Foreskin fibroblast (primary cell): ENCODE measurements at places on chromosomes 1 and 21.
A peak's percentile ranks its signal among the peaks of the same experiment; 100 is the strongest.

- DNase-seq, result peak; percentile 60
These were observed 21.9 kb upstream of the XPR1 start for GRCh38 chr1:180609643-180610555.

DNA sequence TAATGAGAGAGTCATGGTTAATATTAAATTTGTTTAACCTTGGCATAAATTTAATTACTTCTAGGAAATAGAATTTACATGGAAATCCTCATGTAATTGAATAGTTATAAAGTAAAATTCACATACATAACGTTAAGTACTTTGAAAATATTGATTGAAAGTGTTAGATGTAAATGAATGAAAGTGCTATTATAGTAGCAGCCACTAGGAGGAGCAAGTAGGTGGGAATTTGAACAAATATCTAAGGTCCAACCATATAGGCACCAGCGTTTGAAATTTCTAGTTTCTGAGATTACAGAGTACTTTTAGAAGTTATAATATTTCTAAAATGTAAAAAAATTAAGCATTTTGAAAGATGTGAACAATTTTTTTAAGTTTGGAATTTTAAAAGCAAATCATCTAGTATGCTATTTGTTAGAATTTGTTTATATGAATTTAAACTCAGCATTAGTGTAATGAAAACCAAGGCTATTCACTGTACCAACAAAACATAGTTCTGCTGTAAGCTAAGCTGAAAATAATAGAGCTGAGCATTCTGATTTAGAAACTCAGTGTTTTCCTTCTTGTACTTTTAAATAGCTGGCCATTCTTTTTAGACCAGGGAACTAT is 3.3 kb downstream of the B3GALT2 start:
- peak; percentile 79 for DNase-seq

GRCh38 chr1:112074711-112075110 is 85.2 kb upstream of the KCND3 start:
- no peak for DNase-seq

GRCh38 chr1:156063997-156064285 is 3.0 kb downstream of the RAB25 start:
- no peak for DNase-seq

GRCh38 chr1:202250982-202251381 is 57.4 kb downstream of the LGR6 start:
- DNase-seq, result no peak

DNA sequence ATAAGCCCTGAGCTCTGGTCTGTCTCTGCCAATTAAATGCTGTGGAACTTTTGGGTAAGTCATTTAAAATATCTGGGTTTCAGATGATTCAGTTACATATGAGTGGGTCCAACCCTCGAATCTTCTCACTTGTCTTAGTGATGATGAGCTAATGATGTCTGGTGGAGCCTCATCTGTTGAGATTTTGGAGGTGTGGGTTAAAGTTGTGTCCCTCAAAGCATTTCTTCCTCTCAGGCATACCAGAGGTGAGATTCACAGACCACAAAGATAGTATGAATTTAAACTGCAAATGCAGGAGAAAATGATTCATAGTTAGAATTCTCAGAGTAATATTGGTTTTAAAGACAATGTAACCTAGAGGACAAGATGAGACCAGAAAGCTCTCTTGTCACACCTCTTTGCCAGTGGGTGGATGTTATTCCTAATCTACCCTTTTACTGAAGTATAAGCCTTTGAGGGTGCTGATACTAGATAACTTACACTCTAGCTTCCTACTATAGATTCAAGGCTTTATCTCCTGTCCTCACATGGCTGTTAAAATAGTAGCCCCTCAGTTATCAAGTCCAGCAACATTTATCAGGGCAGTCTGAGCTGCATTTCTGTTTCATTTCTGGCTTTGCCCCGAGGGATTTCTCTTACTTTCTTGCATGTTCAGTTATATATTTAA is 90.7 kb downstream of the MT1HL1 start:
- DNase-seq, result peak; percentile 12

- DNase-seq, result peak; percentile 37
These were observed 657 bp upstream of the HDAC1 start for GRCh38 chr1:32291145-32291707.

- no peak for DNase-seq
These were observed 37.7 kb upstream of the PTBP2 start for GRCh38 chr1:96683931-96684330.

DNA sequence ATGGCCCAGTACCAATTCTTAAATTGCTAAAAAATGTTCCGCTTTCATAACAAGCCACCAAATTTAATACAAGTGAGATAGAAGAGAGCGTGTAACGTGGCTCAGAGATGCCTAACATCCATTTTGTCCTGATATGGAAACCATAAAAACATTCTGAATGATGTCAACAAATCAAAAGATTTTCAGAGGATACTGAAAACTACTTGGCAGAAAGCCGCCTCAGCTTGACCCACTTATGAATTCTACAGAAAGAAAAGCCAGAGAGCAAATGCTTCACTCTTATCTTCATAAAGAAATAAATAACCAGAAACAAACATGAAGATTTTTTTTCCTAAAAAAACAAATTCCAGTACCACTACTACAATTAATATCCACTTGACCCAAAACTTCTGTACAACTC is 41.2 kb downstream of the OMA1 start:
- DNase-seq, result no peak

DNA sequence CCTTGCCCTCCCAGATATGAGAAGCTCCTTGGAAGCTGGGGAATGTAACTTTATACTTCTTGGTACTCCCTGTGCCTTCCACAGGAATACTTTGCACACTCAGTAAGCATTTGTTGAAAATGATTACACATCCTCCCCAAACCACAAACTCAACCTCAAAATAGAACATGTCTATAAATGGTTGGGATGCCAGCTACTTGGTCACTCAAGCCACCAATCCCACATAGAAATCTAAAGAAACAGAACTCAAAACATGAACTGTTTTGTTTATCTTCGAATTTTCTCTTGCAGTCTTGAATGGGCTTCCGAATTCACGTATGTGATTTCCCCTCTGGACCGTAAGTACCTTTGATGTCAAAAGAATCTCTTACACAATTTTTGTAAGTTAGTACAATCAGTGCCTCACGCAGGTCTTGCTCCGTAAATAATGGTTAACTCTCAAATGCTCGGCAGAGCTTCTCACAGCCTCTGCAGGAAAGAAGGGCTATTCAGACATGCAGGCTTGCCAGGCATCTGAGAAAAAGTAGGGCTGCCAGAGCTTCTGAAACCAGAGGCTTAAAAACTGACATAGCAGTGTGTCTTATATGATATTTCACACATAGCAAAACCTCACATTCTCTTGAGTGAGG is 26.9 kb downstream of the SORT1 start:
- peak; percentile 90 for DNase-seq

DNA sequence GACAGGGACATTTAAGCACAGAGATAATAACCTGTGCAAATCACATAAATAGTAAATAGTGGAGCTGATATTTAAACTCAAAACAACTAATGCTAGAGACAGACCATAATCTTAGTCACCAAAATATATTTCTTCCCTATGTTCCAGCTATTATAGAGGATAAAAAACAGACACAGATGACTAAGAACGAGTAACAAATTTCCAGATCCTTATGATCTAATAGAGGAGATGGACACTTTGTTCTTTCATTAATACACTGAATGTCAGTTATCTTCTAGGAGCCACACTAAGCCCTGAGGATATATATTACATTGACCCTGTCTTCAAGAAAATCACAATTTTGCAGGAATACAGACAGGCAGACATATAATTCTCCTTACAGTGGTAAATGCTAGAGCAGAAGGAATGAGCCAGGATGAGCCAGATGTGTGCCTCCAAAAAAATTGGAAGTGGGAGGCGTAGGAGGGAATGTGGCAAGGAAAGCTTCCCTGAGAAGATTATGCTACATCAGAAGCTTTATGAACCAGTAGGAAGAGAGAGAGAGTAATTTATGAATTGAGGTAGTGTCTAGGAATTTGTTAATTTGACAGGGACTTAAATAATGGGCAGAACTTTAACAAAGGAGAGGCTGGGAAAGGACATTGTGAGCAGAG is 395.4 kb upstream of the BEND5 start:
- no peak for DNase-seq

DNA sequence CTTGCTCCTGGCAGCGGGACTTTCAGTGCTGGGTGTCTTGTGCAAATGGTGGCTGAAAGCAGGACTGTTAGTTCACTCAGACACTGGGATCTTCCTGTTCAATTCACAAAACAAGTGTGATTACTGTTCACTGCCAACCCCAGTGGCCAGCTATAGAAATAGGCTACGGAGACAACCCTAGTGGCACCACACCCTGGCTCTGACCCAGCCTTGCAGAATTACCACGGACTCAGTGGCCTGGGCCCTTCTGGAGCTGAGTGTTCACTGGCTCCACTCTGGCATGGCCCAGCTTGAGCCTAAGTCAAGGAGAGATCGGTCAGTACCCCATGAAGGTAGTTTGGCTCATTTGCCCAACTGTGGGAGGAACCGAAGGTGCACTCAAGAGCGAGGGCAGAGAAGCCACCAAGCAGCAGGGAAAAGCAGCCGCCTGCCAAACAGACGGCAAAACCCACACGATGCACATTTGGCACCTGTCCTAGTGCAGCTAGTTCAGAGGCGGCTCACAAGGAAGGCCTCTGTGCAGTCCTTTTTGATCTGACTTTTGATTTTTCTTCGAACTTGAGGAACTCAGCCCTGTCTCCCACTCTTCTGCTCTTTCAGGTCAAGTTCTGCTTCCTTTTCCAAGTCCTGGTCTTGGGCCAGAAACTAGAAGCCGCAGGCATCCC is 5.9 kb downstream of the KIAA2013 start:
- no peak for DNase-seq

- DNase-seq, result no peak
These were observed 341.8 kb downstream of the NPHP4 start for GRCh38 chr1:5650283-5651026.

- no peak for DNase-seq
These were observed 622.6 kb downstream of the ADGRL2 start for GRCh38 chr1:82423174-82423815.

- DNase-seq, result no peak
These were observed 167.2 kb downstream of the ADGRL2 start for GRCh38 chr1:81967951-81968350.

GRCh38 chr1:71651214-71651613 is 570.4 kb upstream of the ZRANB2 start:
- DNase-seq, result peak; percentile 38

- DNase-seq, result no peak
These were observed 33.8 kb downstream of the SIM2 start for GRCh38 chr21:36732761-36733160.

DNA sequence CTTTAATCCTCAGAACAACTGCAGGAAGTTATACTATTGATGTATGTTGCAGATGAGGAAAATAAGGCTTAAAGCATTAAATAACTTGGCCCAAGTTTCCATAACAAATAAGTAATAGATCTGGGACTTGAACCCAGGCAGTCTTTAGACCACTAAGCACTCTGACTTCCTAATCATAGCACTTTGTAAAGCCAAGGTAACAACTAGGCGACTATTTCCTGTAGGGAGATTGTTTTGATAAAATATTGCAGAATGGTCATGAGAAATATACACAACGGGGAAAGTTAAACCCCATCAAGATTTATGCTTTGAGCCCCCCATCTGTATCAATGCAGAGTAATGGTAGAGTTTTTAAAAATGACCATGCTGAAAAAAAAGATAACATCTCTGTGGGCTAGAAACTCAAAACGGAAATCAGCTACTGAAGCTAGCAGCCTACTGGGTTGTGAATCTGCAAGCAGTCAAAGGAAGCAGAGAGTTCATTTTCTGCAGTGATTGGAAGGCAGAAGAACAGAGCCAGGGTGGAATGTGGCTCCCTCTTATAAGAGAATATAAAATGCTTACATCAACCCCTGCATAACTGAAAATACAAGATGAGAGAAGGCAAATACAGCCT is 111.2 kb upstream of the OLIG2 start:
- no peak for DNase-seq

GRCh38 chr1:27787895-27788294 is 14.9 kb downstream of the STX12 start:
- DNase-seq, result no peak

- no peak for DNase-seq
These were observed 75.1 kb upstream of the GNG4 start for GRCh38 chr1:235724730-235725129.

- DNase-seq, result no peak
These were observed 41.5 kb downstream of the KRTAP10-1 start for GRCh38 chr21:44498280-44499210.

DNA sequence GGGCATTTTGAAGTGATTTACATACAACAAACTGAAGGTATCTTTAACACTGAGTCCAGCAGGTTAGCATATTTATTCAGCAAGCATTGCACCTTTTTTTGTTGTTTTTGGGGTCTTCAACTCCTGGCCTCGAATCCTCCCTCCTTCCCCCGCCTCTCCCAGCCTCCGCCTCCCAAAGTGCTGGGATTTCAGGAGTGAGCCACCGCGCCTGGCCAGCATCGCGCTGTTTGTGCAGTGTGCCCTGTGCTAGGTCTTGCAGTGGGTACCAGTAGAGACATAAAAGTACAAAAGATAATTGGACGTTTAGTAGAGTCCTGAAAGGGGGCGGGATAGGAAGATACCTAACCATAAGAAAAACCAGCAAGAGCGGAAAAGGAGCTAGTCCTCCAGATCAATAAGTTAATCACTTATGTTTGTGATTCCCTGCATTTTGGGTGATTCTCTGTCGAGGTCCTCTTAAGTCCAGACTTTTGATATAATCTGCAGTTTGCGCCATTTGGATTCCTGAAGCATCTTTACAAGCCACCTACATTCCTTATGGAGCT is 111.8 kb downstream of the OSBPL9 start:
- DNase-seq, result no peak

- no peak for DNase-seq
These were observed 5.6 kb downstream of the MORN1 start for GRCh38 chr1:2385606-2386280.

DNA sequence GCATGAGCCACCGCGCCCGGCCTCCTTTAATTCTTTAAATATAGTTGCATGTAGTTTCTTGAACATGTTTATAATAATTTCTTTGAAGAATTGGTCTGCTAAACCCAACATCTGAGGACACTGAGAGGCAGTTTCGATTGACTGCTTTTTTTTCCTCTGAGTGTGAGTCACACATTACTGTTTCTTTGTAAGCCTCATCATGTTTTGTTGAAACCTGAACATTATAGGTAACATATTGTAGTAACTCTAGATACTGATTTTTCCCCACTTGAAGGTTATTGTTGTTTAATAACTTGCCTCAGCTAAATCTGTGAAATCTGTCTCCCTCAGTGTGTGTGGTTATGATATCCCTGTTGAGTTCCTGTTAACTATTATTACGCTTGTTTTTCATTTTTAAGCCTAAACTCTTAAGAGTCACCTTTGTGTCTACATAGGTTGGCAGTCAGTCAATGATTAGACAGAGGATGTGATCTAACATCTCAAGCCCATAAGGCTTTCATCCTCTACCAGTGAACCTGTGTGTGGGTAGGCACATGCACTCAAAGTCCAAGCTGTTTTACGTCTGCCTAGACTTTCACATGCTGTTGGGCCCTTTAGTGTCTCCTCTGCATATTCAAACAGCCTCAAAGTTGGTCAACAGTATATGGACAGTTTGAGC is 155.5 kb downstream of the KCNH1 start:
- DNase-seq, result no peak

GRCh38 chr1:39782103-39782502 is 6.6 kb downstream of the BMP8B start:
- no peak for DNase-seq
